NCI-H1930 (cell line): ENCODE measurements at places on chromosomes 12 and 14.
A peak's percentile ranks its signal among the peaks of the same experiment; 100 is the strongest.

DNA sequence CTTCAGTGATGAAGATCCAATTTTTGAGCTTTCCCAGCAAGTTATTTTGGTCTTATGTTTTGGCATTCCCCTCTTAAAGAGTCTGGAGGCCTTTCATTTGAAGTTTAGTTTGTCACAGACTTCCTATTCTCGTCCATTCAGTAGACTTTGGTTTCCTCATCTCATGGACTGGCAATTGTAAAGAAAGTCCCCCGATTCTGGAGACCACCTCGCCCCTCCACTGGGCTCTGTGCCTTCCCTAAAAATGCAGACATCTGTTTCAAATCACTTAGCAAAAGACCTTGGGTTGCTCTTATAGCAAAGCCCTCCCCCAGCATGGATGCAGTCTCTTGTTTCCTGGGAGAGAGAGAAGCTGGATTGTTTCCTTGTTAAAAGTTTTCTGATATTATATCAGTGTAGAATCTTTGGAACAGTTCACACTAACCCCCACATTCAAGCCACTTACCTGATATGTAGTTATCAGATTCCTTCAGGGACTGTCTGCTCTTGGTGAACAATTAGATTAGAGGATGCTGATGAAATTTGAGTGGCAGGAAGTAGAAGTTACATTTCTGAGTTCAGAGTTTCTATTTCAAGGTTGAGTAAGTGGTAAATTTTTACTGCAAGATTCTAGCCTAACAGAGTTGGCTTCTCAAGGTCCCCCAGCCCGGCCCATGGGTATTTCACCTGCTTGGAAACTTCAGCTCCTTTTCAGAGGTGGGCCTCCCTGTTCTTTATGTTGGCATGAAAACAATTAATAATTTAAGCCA, 56.3 kb downstream of the PLXNC1 start:
- no peak for DNase-seq

DNA sequence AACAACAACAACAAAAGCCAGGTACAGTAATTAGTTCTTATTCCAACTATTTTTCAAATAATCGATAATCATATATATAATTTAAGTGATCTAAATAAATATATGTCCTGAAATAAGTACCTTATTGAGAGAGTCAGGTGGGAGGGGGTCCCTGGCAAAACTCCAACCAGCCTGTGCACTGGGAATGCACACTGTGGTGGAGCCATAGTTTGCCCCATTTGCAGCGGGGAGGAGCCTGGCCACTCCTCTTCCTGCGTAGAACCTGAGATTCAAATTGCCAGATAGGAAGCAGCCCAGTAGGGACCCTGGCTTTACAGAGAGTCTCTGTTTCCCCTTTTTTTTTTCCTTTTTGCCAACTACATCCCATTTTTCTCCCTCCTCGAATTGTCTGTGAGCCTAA, 26.4 kb downstream of the CPNE8 start:
- DNase-seq: no peak

DNA sequence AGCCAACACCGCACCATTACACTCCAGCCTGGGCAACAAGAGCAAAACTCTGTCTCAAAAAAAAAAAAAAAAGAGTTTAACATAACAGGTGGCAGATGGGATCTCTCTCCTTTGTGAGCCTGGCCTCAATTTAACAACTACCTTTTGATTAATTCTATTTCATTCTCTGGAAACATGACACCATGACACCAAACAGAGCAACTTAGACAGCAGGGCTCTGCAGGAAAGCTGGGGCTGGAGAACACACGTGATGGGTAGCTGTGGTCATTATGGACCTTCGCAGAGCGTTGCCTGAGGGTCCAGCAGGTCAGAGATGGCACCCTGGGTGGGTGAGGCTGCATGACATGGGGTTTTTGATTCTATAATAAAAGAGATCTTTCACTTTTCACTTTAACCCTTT, 1.7 kb upstream of the DGLUCY start:
- no peak for DNase-seq

GRCh38 chr14:70731447-70732239, 77.7 kb downstream of the MAP3K9 start:
- DNase-seq: no peak

GRCh38 chr12:91577586-91578539, 395.2 kb upstream of the DCN start:
- no peak for DNase-seq

GRCh38 chr12:69511016-69511415, 40.8 kb downstream of the FRS2 start:
- DNase-seq: no peak

GRCh38 chr12:53096759-53097158, 708 bp upstream of the IGFBP6 start:
- no peak for DNase-seq

GRCh38 chr14:68144051-68144681, 324.6 kb downstream of the RAD51B start:
- no peak for DNase-seq

GRCh38 chr12:94457311-94457710, 2.4 kb downstream of the CEP83 start:
- no peak for DNase-seq

DNA sequence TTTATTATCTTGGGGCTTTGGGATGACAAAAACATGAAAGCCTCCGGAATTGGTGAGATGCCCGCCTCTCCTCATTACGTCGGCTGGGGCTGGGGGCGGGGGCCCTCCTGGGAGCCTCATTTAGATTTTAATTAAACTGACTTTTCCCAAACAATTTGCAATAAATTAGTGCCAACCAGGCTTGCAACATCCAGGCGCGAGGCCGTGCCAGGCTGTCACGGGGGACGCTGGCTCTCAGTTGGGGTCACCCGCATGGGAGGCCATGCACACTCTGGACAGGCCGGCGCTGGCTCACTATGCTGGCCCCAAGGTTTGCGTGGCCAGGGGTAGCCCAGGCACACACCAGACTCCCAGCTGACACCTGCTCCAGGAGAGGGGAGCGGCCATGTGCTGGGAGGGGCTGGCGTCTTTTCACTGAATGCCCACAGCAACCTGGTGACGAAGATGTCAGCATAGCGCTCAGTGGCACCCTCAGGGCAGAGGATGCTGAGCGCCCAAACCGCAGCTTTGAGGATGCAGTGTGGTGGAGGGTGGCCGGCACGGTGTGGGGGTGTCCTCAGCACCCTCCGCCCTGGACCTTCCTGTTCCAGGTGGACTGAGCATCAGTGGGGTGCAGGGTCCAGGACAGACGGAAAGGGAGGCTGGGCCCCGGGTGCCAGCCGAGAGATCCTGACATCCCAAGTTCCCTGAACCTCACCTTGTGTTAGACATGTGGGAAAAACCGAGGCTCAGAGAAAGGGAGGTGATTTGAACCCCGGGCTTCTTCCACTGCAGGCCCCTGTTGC, 190.8 kb upstream of the C14orf180 start:
- DNase-seq: no peak

GRCh38 chr12:32223941-32224340, 117.3 kb downstream of the BICD1 start:
- DNase-seq: no peak

DNA sequence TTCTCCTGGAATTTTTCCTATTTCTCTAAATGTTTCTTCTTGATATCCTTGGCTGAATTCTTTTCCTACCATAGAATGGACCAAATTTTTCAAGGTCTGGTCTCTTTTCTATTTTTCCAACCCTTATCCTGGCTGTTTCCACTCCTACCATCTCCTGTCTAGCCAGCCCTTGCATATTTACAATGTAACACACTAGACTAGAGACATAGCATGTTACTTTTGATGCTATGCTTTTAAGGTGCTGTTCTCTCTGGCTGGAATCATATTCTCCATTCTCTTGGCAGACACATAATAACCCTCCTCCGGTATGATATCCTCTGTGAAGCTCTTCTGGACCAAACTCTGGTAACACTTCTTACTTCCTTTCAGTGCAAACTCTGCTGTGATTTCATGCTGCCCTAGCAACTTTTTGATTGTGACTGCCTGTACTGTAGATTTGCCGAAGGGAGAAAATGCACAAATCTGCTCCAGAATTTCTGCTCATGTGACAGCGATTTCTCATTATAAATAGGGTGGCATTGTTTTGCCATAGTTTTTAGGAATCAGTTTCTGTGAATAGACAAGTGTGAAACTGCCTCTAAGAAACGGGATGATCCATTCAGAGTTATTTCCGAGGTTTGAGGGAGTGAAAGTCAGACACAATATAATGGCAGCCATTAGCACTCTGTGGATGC, 284.4 kb downstream of the MDGA2 start:
- DNase-seq: no peak

GRCh38 chr14:56514663-56515371, 64.8 kb upstream of the TMEM260 start:
- no peak for DNase-seq

DNA sequence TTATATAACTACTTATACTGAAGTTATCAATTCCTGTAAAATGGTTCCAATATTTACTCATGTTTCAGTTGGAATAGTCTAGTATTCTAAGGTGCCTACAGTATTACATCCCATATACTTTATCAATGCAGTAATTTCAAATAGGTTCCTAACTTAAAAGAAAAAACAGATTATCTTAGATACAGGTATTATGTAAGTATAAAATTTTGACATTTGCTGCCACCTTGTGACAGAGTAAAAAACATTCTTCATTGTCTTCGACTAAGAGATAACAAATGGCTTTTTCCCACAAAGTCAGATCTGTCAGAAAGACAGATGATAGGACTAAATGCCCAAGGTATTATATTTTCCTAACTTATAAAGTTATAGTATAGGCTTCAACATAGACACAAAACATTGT, 78.7 kb downstream of the TXNDC16 start:
- DNase-seq: no peak

GRCh38 chr12:45089411-45090075, 38.6 kb upstream of the DBX2 start:
- DNase-seq: no peak

DNA sequence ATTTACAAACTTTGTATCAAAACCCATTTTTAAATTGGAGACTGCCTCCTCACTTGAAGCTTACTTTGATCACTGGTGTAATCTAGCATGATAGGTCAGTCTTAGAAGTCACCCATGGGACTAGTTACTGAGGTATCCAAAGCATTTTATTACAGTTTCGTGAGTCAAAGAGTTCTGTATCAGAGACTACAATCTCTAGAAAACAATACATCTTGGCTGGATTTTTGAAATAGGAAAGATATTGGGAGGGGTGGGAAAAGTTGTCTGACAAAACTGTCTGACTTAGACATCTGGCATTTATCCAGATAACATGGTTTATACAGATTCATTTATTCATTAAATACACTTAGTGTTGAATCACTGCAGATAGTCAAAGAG, 173.5 kb upstream of the PDZRN4 start:
- no peak for DNase-seq

DNA sequence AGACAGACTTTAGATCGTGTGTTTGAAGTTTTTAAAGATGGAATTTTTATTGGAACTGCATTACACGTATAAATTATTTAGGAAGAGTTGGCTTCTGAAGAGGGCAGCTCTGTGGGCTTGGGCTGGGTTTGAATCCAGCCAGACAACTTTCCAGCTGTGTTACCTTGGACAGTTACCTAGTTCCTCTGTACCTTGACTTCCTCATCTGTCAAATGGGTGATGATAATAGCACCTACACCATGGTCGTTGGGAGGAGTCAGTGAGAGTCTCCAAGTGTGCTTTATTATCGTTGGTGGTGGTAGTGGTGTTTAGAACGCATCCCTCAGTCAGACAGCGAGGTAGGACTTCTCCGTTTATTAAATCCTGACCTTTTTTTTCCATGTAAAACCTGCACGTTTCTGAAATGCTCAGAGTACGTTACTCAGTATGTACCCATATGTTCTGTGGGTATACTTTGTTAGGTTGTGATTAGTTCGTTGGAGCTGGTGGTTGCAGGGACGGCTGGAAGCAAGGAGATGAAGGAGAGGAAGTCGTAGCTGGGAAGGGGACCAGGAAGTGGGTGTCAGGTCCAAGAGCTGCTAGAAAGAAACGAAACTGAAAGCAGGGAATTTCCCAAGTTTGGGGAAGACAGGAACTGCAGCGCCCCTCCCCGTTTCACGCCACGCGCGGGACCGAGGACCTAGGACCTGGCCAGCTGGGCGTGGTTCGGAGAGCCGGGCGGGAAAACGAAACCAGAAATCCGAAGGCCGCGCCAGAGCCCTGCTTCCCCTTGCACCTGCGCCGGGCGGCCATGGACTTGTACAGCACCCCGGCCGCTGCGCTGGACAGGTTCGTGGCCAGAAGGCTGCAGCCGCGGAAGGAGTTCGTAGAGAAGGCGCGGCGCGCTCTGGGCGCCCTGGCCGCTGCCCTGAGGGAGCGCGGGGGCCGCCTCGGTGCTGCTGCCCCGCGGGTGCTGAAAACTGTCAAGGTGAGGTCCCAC, at the start of gene OAS3:
Gene OAS3 (plus strand): TSS at position 734 of the 979 bp plus-strand sequence. CDS start 57 bp downstream, at position 791.
- peak; percentile 8 for DNase-seq

- no peak for DNase-seq
Observed at GRCh38 chr12:32819424-32819823, 63.7 kb upstream of the YARS2 start.

GRCh38 chr14:91290986-91291385, 46.5 kb upstream of the GPR68 start:
- no peak for DNase-seq

DNA sequence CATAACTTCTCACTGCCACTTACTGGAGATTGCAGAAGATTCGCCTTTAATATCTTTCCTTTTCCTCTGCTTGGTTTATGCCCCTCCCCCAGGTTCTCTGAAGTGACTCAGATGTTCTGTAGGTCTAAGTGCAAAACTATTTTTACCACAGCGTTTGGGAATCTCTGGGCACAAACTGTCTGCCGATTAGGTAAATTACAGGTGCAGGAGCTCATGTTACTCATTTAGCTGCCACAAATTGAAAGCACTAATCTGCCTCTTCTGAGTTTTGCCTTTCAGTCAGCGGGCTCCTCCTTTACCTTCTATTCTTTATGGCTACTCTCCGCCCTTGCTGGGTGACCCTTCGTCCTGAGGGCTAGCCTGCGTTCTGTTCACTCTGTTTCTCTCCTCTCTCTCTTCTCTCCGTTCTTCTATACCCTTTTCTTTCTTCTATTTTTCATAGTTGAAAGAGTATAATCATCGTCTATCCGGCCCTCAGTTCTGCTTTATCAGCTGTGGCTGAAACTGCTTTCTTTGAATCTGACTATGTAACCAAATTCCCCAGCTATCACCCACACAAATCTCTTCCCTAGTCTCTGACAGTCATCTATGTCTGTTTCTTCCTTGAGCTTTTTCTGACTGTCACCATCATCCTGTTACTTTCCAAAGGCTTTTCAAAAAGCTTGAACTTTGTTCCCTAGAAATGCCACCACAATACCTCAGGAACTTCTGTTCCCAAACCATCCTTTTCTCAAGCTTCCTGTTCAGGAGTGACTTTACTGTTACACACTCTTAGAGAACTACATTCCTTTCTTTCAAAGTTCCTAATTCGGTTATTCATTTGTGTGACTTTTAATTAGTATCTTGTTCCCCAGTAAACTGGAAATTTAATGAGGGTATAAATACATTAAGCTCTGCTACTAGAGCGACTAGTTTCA, 4.3 kb upstream of the MYF6 start:
- DNase-seq: no peak

GRCh38 chr12:91019455-91019854, 14.7 kb upstream of the EPYC start:
- DNase-seq: no peak
